Tibial nerve (tissue), 4 donors: ENCODE measurements at places on chromosomes 6 and 20.
A peak's percentile ranks its signal among the peaks of the same experiment; 100 is the strongest.

- DNase-seq: no peak
These were observed 45.5 kb downstream of the PCNA start for GRCh38 chr20:5074232-5074674.

DNA sequence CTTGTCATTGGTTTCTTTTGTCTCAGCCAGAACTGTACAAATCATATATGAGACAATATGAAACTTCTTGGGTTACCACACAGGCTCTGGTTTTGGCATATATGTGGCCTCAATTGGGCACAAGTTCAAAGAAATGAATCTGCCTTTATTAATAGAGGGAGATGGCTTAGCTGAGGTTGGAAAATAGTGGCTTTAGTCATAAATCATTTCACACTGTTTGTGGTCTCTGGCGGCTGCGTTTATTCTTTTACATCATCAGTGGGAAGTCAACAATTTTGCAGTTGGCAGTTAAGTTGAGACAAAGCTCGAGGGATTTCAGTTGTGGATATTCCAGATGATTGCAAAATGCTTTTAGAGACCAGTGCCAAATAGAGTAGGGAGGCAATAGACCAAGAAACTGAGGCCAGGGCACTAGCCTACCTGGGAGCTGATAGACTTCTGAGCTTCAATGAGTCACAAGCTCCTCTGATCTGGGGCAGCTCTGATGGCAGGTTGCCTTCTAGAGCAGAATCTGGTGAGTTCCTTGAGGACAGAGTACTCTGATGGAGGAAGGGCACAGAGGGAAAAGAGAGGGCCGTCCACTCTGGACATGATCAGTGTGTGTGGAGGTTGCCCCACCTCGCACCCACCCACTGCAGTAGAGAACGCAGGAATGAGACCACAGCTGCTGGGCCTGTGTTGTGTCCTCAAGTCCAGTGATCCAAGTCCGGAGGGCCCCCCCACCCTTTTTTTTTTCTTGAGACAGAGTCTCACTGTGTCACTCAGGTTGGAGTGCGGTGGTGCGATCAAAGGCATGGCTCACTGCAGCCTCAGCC lies 73.5 kb downstream of the ARMC2 start:
- peak; percentile 68 for DNase-seq

GRCh38 chr6:144047688-144048087 lies 39.6 kb upstream of the PLAGL1 start:
- no peak for DNase-seq

GRCh38 chr20:40860487-40860902 lies 168.1 kb upstream of the TOP1 start:
- no peak for DNase-seq

DNA sequence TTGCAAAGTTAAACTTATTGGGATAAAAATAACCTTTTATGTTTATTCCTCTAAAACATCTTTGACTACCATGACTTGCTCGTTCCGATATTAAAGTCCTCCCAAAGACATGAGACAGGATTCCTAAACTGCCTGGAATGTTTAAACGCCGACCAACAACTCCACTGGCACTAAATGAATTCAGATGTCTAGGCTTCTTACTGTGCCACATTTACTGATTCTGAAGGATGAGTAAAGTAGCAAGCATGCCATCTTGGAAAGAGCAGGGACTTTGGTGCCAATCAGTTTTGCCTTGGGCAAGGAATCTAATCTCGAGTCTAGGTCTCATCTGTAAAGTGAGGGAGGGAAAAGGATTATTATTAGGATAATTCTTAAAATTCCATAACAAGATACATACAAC lies 25.3 kb downstream of the MBOAT1 start:
- no peak for DNase-seq

DNA sequence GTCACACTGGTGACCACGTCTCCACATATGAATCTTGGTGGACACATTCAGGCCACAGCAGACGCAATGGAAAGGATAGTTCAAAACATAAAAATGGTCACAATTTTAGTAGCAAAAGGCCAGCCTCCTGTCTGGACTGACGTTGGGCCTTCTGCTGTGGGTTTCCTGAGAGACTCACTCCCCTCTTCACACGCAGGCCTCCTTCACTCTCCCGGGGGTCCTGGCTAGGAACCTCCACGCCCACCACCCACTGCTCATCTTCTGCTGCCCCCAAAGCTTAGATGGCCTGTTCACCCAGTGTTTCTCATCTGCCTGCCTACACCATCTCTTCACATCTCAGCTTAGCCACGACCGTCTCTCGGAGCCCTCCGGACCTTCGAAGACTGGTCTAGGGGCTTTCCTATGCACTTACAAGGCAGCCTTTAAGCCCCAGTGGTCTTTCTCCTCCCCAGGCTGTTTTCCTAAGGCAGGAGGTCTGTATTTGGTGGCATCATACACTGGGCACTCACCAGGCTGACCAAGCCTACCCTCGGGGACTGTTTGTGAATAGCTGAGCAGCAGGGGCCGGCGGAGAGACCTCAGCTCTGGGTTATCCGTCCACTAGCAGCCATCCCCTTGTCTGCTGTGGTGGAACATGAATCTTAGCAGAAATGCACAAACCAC lies 46.6 kb upstream of the AFDN start:
- DNase-seq: no peak

- DNase-seq: no peak
These were observed 506.6 kb upstream of the MAN1A1 start for GRCh38 chr6:119856136-119856535.

DNA sequence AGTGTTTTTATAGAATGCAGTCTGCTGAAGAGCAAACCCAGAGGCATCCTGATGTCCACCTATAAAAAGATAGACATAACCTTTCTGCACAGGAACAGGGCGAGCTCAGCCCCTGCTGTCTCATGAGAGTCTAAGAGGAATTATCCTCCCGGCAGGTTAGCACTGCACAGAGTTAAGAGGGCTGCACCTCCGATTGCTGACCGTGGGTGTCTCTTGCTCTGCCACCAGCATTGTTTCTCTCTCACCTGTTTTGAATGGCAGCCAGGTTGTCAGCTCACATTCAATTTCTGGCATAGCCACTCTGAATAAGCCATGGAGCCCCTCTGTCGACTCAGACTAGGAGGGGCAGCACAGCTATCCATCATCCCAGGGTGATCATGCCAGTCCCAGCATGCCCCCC lies 211.2 kb downstream of the PHACTR1 start:
- DNase-seq: no peak

DNA sequence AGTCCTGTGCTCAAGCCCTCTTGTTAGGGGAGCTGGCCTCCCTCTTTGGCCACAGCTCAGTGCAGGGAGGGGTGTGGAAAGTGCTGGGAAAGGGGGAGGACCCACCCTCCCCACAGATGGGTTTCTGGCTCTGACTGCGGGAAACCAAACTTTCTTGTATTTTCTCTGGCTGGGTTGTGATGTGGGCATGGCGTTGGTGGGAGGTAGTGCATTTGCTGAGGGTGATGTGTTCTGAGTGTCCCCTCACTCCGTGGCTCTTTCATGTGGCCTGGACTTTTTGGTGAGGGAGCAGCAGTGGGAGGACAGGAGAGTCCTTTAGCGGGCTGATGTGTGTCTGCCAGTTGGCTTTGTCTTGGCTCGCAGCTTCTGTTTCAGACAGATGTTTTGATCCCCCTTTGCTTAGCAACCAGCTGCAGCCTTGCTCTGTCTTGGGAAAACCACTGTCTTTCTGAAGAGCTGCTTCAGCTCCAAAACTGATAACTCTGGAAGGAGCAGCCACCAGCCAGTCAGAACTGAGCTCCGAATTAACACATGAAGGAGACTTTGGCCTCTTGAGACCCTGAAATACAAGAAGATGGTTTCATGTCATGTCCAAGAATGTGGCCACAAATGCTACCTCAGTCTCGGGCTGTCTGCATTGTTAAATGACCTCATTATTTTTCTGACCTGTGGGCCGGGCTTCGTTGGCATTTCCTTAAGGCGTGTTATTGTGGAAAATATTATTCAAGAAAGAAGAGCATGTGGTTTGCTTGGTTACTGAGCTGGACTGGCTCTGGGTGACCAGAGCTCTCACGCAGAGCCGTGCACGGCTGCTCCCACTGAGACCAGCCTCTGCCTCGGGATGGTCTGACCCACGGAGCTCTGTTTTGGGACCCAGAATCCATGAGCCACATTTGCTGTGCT lies 21.5 kb downstream of the SYNJ2 start:
- peak; percentile 66 for DNase-seq

- peak; percentile 6 for DNase-seq
These were observed 995 bp downstream of the ZFP64 start for GRCh38 chr20:52190437-52191131.

- DNase-seq: no peak
These were observed 697.6 kb downstream of the HACE1 start for GRCh38 chr6:104162036-104162669.

GRCh38 chr6:40160826-40161225 lies 226.6 kb upstream of the MOCS1 start:
- DNase-seq: no peak

- DNase-seq: no peak
These were observed 126.2 kb upstream of the RNF24 start for GRCh38 chr20:4141291-4142240.

DNA sequence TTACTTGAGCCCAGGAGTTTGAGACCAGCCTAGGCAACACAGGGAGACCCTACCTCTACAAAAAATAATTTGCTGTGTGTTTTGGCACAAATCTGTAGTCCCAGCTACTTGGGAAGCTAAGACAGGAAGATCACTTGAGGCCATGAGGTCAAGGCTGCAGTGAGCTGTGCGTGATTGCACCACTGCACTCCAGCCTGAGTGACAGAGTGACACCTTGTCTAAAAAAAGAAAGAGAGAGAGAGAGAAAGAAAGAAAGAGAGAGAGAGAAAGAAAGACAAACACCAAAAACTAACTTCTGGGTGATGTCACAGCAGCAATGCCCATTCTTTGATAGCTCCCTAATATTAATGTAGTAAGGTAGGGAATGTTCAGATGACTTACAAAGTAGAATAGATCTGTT lies 20.4 kb downstream of the USP49 start:
- DNase-seq: no peak

DNA sequence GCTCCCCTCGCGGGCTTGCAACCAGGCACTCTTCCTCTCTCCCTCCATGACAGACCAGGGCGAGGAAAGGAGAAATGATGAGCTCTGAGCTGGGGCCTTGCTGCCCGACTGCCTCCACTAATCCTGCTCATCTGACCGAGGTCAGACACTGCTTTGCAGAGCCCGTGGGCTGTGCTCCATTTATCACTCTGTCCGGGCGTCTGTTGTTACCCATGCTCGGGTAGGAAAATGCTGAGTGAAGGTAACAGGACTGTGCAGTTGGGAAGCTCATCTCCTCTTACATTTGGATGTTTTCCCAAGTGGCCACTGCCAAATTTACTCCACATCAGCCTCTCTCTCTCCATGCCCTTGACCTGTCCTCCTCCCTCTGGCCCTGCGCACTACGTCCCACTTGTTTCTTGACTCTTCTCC lies 14.6 kb downstream of the RPS6KA2 start:
- DNase-seq: no peak
